NCI-H69 (cell line): ENCODE measurements at places on chromosomes 11 and 22.

DNA sequence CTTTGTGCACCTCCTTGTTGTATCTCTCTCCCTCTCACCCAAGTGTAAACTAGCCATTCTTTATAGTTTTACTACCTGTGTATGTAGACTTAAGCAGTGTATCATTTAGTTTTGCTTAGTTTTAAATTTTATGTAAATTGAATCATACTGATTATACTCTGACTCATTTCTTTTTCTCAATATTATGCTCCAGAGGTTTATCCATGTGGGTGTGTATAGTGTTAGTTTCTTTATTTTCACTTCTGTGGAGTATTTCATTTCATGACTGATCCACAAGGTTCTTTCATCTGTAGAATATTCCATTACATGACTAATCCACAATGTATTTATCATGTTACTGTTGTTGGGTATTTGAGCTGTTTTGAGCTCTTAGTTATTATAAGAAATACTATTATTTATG, 62.0 kb downstream of the CCDC34 start:
- no peak for DNase-seq

- no peak for DNase-seq
Observed at GRCh38 chr11:47617417-47617809, 23.2 kb upstream of the C1QTNF4 start.

GRCh38 chr11:68855205-68855981, 13.7 kb upstream of the CPT1A start:
- peak; percentile 20 for DNase-seq

- DNase-seq = no peak
Observed at GRCh38 chr22:34946339-34946985, 119.5 kb upstream of the ISX start.

DNA sequence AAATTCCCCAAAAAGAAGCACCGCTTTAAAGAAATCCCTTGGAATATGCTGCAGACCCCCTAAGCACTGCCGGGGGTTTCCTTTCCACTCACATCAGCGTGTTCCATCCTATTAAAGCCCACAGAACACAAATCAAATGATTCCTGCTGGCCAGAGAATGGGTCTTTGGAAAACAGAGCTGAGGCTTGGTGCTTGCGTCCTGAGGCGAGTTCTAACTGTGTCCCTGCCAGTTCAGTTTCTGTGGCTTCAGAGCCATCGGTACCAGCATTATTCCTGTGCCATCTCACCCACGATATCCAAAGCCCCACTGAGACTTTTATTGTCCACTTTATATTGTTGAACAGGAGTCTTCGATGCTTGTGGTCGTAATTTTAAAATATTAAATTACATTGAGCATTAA, 142.0 kb upstream of the SYT13 start:
- no peak for DNase-seq

- DNase-seq = peak; percentile 73
Observed at GRCh38 chr11:62217191-62217748, 8.8 kb downstream of the SCGB2A1 start.

- no peak for DNase-seq
Observed at GRCh38 chr11:80698637-80699036, 1257.8 kb upstream of the TENM4 start.

- no peak for DNase-seq
Observed at GRCh38 chr11:17855531-17856290, 121.1 kb downstream of the KCNC1 start.

- peak; percentile 91 for DNase-seq
Observed at GRCh38 chr11:132125988-132126871, 755.8 kb downstream of the NTM start.

DNA sequence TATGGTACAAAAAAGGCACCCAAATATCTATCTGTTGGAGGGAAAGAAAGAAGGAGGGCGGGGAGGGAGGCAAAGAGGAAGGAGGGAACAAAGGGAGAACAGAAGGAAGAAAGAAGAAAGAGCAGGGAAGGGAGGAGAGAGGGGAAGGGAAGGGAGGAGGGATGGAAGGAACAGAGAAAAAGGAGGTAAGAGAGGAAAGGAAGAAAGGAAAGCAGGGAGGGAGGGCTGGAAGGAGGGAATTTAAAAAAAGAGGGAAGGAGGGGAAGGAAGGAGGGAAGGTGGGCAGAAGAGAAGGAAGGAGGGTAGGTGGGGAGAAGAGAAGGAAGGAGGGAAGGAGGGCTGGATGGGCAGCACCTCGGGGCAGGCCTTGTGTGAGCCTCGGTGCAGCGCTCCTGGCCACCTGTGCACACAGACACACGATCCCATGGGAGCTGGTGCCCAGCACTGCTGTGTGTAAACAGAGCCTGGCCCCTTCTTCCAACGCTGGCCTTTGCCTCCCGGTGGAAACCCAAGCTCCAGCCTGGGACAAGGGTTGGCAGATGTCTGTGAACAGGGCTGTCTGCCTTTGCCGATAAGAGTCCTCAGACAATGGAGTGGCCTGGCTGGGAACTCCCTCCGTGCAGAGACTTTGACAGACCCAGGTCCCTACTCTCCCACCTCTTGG, 23.2 kb downstream of the SMIM38 start:
- peak; percentile 72 for DNase-seq

GRCh38 chr11:69700278-69701140, 3.3 kb downstream of the FGF19 start:
- DNase-seq = peak; percentile 94
